ENCODE measurements at places on chromosomes 3 and 15.

DNA sequence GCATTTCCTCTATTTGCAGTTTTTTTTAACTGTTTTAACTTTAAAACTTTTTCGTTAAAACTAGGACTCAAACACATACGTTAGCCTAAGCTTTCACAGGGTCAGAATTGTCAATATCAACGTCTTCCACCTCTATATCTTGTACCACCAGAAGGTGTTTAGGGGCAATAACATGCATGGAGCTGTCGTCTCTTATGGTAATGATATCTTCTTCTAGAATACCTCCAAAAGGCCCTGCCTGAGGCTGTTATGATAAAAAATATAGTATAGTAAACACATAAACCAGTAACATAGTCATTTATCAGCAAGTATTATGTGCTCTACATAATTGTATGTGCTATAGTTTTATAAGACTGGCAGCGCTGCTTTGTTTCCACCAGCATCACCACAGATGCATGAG lies 76.3 kb upstream of the MLF1 start:
- DNase-seq, result no peak

DNA sequence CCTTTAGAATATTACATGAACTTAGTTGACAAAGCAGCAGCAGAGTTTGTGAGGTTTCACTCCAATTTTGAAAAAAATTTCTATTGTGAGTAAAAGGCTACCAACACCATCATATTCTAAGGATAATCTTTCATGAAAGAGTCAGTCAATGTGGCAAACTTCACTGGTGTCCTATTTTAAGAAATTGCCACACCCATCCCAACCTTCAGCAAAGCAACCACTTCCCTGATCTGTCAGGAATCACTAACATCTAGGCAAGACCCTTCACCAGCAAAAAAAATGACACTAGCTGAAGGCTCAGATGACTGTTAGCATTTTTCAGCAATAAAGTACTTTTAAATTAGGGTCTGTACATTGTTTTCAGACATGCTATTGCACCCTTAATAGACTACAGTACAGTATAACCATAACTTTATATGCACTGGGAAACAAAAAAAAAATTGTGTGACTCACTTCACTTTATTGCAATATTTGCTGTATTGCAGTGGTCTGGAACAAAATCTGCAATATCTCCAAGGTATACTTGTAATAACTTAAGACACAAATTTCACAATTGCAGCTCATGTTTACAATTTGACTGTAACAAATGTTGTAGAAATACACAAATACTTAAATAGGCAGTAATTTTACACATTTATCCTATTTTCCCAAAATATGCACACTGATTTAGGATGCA lies 38.9 kb upstream of the ALCAM start:
- DNase-seq, result no peak

DNA sequence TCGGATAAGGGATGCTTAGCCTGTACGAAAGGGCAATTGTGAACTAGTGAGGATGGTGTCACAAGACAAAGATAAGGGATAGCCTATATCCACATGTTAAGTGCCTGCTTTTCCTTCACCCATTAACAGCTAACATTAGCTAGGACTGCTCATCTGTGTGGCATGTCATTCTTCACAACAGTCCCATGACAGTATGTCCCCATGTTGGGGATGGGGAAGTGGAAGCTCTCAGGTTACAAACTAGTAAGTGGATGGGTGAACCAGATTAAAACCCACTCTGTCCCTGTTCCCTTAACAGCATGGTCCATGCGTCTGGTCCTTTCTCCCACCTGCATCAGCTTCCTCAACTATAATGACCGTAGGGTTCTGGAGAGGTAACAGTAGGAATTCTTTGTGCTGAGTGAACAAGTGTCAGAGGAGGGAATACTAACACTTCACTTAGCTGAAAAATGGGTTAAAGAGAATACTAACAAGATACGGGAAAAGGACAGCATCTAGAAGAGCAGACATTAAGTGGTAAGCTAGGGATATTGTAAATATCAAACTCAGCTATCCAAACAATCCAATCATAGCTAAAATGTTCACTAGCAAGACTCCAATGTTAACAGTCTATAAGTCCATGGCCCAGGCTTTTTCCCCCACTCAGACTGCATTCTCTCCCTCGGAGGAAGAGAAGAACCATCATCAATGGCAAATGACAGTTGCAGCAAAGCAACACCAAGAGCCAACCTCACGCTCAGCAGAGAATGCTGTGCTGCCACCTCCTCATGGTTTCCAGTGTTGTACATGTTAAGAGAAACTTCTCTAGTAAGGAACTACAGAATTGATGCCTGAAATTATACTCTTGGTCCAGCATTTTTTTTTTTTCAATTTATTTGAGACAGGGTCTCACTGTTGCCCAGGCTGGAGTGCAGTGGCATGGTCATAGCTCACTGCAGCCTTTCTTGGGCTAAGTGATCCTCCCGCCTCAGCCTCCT lies 5.0 kb downstream of the RPLP1 start:
- no peak for DNase-seq

GRCh38 chr3:136311968-136312367 lies 61.8 kb downstream of the PCCB start:
- DNase-seq, result no peak

- DNase-seq, result no peak
Observed at GRCh38 chr3:42526616-42527367, 24.3 kb downstream of the VIPR1 start.

GRCh38 chr15:29476503-29477080 lies 207.0 kb upstream of the NSMCE3 start:
- no peak for DNase-seq

- DNase-seq, result no peak
Observed at GRCh38 chr3:147662705-147663104, 253.5 kb downstream of the ZIC1 start.

GRCh38 chr3:87350367-87351199 lies 74.2 kb upstream of the POU1F1 start:
- DNase-seq, result no peak

- no peak for DNase-seq
Observed at GRCh38 chr15:36996538-36997181, 103.7 kb downstream of the MEIS2 start.

DNA sequence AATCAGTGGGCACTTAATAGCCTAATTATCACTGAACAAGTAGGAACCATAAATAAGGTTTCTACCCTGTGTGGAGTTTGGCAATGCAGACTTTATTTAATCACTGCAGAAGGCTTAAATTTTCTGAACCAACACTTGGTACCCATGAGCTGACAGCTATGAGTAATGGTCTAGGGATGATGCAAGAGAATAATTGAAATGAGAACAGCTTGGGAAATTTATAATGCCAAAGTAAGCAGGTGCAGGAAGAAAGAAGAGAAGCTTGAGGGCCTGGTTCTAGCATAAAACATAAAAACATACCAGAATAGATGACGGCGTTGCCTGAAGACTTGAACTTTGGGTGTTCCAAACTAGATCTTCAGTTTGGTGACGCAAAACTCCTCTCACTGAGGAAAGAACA lies 67.0 kb downstream of the IMPG2 start:
- DNase-seq, result no peak

- no peak for DNase-seq
Observed at GRCh38 chr3:38457111-38458003, 3.7 kb downstream of the ACVR2B start.

Measured in psoas muscle (tissue), 8 donors.